ENCODE measurements at places on chromosomes 1 and 21.

- no peak for DNase-seq
Measured at GRCh38 chr1:9821710-9822109, 2.1 kb downstream of the CLSTN1 start.

DNA sequence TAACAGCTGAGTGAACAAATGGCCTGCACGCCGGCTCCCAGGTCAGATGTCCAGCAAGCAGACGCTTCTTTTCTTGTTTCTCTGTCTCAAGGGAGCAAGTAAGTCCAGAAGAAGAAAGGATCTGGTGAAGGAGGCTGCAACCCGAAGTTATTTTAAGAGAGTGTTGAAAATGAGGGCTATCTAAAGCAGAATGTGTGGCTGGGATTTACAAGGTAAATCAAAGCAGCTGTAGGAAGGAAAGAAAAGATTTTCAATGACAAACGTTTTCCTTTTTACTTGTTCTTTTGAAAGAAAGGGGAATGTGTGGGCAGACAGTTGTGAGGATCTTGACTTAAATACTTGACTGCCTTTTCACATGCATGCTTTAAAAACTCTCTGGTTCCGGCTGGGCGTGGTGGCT lies 311.5 kb downstream of the KIF26B start:
- no peak for DNase-seq

DNA sequence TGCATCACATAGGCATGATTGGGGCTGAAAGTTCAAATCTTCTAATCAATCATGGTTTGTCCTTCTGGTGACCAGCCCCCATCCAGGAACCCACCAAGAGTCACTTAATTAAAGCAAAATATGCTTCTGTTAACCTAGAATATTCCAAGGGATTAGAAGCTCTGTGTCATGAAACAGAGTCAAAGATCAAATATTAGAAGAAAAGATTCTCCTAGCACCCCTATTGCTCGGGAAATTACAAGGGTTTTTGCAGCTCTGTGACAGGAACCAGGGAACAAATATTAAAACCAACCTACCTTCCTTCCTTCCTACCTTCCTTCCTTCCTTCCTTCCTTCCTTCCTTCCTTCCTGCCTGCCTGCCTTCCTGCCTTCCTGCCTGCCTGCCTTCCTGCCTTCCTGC lies 31.8 kb upstream of the ACTN2 start:
- DNase-seq, result no peak

DNA sequence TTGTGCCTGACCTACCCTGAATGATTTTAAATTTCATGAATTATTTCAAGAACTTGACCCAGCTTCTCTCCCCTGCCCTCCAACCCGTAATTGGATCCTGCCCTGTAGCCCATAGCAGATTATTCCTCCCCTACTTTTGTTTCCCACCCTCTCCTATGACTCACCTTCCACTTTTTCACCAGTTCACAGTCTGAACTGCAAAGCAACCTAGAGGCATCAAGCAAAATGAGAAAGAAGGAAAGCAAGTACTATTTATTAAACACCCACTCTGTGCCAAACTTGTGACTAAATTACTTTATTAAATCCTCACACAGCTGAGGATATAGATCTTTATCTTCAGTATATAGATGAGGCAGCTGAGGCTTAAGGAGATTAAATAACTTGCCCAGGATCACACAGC lies 20.7 kb upstream of the IKBKE start:
- no peak for DNase-seq

DNA sequence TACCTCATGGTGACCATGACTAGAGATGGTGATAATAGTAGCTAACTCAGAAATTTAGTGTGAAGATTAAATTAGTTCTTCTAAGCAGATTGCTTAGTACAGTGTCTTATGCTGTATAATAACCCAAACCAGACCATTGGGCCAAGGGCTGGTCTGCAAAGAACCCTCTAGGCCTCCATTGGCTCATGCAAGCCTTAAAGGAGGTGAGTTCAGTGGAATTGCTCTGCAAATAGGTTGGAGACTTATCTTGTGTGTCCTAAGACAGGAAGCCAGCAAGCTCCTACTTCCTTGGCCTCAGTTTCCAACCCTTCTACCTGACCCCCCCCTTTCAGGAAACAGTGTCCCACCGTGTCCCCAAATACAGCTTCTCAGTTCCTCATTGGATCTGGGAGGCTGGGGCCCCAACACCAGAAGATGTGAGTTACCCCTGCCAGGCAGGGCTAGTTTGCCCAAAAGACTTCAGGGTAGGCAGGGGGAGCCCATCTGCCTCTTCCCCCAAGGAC lies 1.9 kb upstream of the MEF2D start:
- DNase-seq, result no peak

GRCh38 chr1:3377166-3377565 lies 77.3 kb upstream of the ARHGEF16 start:
- no peak for DNase-seq

DNA sequence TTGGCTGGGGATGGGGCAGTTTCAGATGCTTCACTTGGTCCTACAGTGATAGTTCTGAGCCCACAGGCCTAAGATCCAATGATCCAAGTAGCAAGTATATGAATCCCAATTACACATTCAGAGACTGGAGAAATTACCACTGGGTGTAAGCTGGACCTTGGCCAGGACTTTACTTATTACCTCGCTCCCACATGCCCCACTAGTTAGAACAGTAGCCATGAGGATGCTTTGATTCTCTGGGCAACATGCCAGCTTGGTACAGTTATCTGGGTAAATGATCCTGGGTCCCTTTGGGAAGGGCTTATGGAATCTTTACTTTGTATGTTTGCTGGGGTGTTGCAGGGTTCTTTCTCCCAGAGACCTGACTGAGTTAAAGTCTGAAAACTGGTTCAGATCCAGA lies 5.0 kb upstream of the FCAMR start:
- DNase-seq, result no peak

- peak; percentile 77 for DNase-seq
Measured at GRCh38 chr1:53485478-53486394, 26.5 kb downstream of the DMRTB1 start.

GRCh38 chr1:105492921-105493320 lies 1563.6 kb upstream of the PRMT6 start:
- DNase-seq, result no peak

- DNase-seq, result no peak
Measured at GRCh38 chr21:42208801-42209490, 10.0 kb upstream of the ABCG1 start.

DNA sequence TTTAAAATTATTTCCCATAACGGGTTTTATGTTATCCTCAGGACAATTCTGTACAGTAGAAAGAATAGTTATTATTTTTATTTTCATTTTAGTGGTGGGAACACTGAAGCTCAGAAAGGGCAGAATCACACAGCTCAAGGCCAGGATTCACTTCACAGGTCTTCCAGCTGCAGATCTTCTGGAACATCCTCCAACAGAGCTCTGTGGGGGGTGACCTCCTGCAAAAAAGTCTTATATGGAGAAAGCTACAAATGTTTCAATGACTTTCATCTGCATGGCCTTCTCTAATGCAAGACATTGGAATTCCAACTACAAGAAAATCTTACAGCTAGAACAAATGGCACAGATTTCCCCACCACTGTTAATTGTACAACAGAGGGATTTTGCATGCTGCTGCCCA lies 64.2 kb downstream of the SEC16B start:
- DNase-seq, result no peak

DNA sequence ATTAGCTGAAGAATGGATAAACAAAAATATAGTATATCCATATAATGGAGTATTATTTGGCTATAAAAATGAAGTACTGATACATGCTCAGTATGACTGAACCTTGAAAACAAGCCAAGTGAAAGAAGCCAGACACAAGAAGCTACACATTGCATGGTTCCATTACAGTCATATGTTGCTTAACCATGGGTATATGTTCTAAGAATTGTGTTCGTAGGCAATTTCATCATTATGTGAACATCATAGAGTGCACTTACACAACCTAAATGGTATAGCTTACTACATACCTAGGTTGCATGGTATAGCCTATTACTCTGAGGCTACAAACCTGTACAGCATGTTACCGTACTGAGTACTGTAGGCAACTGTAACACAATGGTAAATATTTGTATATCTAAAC lies 28.6 kb upstream of the FCAMR start:
- DNase-seq, result no peak

- no peak for DNase-seq
Measured at GRCh38 chr1:161778522-161778921, 12.4 kb downstream of the ATF6 start.

- no peak for DNase-seq
Measured at GRCh38 chr1:236686815-236687160, 489 bp downstream of the ACTN2 start.

GRCh38 chr1:66326867-66327266 lies 207.1 kb upstream of the SGIP1 start:
- no peak for DNase-seq

- peak; percentile 74 for DNase-seq
Measured at GRCh38 chr1:41661428-41662060, 177.1 kb upstream of the EDN2 start.

- peak; percentile 41 for DNase-seq
Measured at GRCh38 chr1:181482521-181483284, 614 bp upstream of the CACNA1E start.

DNA sequence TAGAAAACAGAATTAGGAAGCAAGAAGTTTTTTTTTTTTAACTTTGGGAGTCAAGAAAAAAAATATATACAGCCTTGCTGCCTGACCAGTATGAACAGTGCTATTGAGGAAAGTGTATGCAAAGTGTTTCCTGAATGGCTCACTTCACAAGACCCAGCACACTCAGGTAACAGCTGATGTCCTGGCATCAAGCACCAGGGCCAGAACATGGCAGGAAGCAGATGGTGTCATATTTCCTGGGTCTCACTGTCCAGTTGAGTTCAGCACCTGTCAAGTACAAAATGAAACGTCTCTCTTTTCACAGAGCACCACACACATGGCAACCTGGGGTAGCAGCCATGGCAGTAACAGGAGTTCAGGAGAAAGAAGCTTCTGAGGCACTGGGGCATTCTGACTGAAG lies 372.3 kb downstream of the TTLL7 start:
- peak; percentile 52 for DNase-seq

DNA sequence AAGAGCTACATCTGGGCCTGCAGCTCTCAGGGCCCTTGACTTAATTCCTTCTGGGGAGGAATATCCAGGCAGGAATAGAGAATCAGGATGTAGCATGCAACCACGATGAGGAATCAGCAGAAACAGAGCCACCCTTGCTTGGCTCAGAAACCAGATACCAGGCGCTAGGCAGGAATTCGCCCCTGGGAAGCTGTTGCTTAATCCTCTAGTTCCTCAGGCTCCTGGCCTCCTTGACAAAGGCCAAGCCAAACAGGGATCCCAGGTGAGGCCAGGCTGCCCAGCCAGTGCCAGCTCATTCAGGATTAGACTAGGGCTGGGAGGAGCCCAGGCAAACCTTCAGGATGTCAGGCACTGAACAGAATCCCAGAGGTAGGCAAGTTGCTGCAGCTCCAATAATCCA lies 48.2 kb upstream of the IRF2BP2 start:
- DNase-seq, result peak; percentile 63

DNA sequence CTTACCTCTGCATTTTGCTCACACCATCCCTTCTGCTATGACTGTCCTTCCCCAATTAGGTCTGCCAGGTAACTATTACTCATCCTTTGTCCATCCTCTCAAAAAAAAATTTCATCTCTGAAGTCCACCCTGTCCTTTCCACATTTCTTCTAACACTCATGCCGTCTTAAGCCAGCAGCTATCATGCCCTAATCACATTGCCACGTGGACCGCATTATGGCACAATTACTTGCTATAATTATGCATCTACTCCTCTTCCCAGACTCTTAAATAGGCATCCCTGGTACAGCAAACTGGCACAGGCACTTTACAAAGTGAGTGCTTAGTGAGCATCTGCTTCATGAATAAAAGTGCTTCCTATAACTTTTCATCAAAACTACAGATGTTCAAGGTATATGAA lies 295.4 kb upstream of the ESRRG start:
- DNase-seq, result peak; percentile 44

DNA sequence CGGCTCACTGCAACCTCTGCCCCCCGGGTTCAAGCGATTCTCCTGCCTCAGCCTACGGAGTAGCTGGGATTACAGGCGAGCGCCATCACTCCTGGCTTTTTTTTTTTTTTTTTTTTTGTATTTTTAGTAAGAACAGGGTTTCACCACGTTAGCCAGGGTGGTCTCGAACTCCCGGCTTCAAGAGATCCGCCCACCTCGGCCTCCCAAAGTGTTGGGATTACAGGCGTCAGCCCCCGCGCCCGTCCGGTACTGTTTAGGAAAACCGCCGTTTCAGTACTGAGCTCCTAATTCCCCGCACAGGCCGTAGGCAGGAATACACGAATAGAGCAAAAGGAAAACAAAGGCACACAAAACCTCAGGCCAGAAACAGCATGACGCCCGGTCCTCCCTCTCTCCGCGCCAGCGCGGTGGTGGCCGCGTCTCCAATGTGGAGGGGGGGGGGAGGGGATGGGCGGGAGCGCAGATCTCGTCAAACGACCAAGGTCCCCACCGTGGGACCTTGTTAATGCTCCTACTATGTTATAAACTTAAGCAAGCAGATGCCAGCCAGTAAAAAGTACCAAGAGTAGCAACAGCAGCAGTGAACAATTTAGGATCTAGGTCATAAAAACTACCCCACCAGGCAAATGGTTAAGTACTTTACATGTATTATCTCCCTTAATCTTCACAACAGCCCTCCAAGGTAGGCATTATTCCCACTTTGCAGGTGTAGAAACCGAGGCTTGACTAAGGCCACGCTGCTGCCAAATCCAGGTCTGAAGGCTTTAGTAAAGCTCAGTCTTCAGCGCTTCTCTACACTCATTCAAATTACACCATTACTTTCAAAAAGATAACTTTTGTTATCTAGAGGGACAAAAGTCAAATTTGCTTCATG lies 648 bp upstream of the ADAR start:
- DNase-seq, result peak; percentile 45

GRCh38 chr1:27868932-27869718 lies 3.2 kb upstream of the THEMIS2 start:
- DNase-seq, result no peak

DNA sequence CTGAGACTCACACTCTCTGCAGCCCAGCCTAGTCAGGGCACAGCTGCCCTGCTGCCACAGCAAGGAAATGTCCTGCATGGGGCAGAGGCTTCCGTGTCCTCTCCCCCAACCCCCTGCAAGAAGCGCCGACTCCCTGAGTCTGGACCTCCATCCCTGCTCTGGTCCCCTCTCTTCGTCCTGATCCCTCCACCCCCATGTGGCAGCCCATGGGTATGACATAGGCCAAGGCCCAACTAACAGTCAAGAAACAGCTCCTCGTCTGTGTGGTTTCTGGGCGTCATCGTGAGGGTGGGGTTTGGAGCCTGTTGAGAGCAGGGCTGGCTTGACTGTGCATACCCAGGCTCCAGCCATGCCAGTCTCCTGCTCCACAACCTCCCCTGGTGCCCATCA lies 19.5 kb downstream of the FAAH start:
- no peak for DNase-seq

GRCh38 chr1:228271701-228272251 lies 63.9 kb downstream of the OBSCN start:
- DNase-seq, result no peak

GRCh38 chr1:108728327-108728923 lies 15.7 kb downstream of the FNDC7 start:
- no peak for DNase-seq
